ENCODE measurements at places on chromosomes 2 and 18. TPM values are rescaled to one million over a fixed set of nuclear protein-coding genes. Genes with fewer than 3 reads are reported as not detected.

The SNORC gene
- not detected for polyA plus RNA-seq

DNA sequence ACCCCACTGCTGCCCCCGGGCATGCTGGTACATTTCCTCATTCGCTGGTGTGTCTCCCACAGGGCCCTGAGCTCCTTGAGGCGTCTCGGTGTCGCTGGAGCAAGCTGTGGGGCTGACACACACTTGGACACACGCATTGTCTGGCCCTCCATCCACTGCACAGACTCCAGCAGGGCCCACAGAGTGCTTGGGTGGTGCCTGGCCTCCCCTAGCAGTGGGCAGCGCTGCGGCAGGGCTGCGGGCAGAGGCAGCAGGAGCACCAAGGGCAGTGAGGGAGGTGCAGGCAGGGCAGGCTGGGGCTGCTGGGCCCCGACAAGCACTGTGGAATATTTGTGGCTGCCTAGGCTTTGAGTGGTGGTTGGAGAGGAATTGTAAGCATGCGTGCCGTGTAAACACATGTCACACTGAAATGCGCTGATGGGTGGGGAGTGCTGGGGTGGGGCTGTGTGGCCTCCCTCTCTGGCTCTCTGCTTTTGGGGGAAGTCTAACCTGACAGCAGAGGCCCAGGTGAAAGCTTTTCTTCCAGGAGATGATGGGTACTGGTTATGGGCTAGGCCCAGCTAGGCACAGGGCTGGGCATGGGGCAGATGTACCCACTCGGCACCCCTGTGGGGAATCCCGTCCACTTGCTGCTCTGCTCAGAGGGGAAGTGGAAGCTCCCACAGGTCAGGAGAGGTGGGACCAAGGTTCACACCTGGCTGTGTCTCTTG is 55.5 kb upstream of the HS6ST1 start:
- no peak for DNase-seq

The PRKAG3 gene
- polyA plus RNA-seq: not detected

The MSGN1 gene
- polyA plus RNA-seq: not detected

DNA sequence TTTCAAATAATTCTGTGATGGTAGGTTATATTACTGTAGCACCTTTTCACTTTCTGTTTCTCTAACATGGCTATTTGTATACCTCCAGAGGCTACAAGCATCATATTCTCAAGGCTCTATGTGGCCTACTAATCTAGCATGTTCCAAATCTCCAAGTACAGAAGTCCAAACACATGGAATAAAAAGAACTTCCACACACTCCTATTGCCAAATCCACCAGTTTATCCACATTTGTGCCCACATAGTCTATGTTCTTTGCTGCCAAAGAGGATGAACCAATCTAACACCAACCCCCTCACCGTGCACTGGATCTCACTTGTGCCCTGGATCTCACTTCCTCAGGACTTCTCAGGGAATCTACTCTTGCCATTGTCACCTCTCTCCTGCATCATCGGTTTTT is 247.3 kb upstream of the RBBP8 start:
- no peak for DNase-seq

DNA sequence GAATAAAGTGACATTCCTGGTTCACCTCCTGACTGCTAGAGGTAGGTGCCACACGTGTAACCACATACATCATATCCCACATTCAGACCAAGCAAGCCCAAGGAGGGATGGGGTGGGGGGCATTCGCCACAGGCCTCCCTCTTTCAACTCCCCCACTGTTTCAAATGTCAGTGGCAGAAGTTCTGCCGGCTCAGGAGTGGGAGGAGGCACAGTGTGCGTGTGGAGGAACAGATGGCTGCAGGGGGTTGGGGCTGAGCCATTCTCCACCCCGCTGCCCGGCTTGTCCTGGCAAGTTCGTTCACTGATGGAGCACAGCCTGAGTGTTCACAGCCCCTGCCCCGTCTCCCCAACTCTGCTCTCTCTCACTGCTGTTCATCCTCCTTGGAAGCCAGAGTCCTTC is 75.4 kb upstream of the TANC1 start:
- no peak for DNase-seq

DNA sequence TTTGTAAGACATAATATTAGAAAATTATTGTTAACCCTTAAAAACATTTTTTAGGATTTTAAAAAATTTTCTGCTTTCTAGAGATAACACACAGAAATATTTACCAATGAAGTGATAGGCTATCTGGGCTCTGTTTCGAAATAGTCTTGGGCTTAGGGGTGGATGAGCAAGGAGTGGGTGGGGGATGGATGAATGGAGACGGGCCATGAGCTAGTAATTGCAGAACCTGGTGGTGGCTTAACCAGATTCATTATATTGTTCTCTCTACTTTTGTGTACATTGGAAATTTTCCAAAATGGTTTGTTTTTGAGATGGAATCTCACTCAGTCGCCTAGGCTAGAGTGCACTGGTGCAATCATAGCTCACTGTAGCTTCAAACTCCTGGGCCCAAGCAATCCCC is 89.6 kb downstream of the TCF7L1 start:
- no peak for DNase-seq

- no peak for DNase-seq
Observed at GRCh38 chr2:211454679-211455078, 898.3 kb downstream of the CPS1 start.

The CCDC68 gene
- not detected for polyA plus RNA-seq

DNA sequence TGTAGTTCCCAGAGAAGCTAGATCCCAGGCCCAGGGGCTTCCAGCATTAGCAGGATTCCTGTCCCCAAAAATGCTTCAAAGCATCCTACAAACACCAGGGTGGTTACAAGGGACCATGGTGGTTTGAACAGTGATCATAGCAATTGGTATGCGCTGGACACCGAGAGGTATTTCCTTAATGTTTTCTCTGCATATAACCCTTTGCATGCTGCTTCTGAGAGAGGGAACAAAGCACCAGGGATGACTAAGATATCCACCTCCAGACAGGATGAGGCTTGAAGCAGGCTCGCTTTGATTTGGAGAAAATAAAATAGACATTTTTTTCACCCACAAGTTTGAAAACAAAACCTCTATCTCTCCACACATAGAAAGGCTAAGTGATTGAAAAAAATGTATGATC is 50.5 kb upstream of the TSPYL6 start:
- DNase-seq: no peak

DNA sequence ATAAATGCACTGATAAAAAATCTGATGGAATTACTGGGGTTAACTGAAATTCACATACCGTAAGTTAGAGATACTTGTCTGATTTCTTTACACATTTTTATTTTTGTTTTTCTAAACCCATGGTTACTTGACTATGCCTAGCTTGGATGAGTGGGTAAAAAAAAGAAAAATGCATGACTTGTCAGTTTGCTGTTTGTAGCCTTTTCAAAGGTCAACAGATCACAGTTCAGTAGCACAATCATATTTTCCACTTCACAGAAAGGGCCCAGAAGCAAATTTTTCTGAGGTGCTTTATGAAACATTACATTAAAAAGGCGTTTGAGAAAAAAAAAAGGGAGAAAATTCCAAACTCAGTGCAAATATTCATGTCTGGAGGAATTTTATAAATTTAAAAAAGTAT is 16.4 kb downstream of the SLC16A14 start:
- DNase-seq: no peak

- DNase-seq: no peak
Observed at GRCh38 chr2:191171708-191172355, 21.0 kb upstream of the STAT4 start.

The DSC2 gene
- polyA plus RNA-seq: not detected

DNA sequence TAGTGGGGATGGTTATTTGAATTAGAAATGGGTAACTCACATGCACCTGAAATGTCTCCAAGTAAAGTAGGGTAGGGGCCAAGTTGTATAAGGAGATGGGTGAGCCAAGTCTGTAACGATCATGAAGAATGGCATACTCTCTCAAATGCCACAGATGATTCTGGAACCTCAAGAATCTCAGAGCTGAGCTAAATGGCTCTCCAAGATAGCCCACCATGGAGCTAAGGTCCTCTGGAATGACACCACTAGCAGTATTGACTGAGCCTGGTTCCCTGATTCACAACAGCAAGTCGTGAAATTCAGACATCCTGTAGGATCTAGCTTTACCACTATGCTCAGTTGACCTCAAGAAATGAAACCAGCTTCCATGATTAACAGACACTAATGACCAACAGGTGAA is 115.9 kb upstream of the EPAS1 start:
- DNase-seq: no peak

The RMDN2 gene
- polyA plus RNA-seq: 24.3 TPM

The RAD51AP2 gene
- not detected for polyA plus RNA-seq

DNA sequence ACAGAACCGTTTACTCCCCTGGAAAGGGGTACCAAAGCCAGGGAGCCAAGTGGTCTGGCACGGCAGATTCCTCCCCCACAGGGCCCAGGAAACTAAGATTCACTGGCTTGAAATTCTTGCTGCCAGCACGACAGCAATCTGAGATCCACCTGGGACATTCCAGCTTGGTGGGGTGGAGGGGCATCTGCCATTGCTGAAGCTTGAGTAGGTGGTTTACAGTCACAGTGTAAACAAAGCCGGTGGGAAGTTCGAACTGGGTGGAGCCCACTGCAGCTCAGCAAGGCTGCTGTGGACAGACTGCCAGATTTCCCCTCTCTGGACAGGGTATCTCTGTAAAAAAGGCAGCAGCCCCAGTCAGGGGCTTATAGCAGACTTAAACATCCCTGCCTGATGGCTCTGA is 901.7 kb upstream of the LRRTM1 start:
- DNase-seq: no peak

DNA sequence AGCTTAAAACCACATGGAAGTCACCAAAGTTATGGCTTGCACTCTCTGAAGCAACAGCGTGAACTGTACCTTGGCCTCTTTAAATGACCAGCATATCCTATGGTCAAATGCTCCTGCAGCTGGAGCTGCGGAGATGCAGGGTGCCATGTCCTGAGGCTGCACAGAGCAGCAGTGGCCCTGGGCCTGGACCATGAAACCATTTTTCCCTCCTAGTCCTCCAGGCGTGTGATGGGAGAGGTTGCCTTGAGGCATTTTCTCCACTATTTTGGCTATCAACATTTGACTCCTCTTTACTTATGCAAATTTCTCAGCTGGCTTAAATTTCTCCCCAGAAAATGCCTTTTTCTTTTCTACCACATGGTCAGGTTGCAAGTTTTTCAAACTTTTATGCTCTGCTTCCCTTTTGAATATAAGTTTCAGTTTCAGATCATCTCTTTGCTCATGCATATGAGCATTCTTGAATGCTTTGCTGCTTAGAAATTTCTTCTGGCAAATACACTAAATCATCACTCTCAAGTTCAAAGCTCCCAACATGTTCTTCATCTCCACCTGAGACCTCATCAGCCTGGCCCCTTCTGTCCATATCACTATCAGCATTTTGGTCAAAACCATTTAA is 82.9 kb upstream of the TMEFF2 start:
- no peak for DNase-seq

- DNase-seq: no peak
Observed at GRCh38 chr2:187994464-187995331, 297.0 kb upstream of the GULP1 start.

- DNase-seq: no peak
Observed at GRCh38 chr2:64832936-64833335, 156.3 kb upstream of the SLC1A4 start.

DNA sequence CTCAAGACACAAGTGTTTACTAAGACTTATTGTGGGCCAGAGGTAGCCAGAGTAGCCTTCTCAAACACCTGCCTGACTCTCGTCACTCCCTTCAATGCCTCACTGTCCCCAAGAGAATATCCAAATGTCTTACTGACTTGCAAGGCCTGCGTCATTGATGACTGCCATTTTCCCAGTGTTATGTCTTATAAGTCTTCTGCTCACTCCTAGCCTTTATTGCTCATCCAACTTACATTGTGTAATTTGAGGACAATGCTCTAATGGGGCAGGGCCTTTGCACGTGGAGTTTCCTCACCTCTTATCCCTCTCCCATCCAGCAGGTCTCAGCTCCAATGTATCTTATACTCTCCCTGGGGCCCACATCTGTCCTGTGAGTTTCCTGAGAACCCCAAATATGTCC is 10.1 kb upstream of the CD226 start:
- DNase-seq: no peak

The SERPINB13 gene
- not detected for polyA plus RNA-seq

DNA sequence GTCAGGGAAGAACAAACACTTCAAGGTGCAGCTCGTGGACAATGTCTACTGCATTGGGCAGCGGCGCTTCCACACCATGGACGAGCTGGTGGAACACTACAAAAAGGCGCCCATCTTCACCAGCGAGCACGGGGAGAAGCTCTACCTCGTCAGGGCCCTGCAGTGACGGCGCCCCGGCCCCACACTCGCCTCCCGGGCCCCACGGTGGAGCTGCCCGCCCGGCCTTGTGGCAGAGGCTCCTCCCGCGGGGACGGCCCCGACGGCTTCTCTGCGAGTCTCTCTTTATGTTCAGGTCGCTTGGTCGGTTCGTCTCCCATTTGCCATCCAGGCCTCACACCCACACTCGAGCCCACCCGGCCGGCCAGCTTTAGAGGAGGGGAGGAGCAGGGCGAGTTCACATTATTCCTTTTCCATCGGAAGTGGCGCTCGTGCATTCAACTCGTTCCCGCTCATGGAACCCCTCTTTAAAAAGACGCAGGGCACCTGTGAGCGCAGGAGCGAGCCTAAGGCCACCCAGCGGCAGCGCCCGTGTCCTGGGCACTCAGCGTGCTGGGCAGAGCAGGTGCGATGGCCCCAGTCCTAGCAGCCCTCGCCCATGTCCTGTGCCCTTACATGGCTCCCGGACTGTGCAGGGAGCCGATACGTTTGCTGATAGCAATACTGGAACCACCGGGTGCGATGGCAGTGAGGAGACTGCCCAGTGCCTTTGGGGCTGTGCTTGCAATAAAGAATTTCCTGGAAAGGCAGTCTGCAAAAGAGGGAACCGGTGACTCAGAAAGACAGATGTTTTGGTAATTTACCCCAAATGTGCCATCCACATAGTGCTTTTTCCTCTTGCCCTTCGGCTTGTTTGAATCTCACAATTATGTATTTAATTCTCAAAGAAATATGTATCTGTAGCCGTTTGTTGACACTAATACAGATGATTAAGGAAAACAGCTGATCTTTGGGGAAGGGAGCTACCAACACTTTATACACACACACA is 148.6 kb downstream of the NCK2 start:
- DNase-seq: no peak

- DNase-seq: no peak
Observed at GRCh38 chr2:86557836-86558235, 5.4 kb downstream of the CHMP3 start.

GRCh38 chr2:127679680-127680361 is 4.5 kb upstream of the LIMS2 start:
- no peak for DNase-seq

GRCh38 chr2:235609746-235610145 is 115.9 kb downstream of the AGAP1 start:
- no peak for DNase-seq

The ZNF519 gene
- 5.2 TPM for polyA plus RNA-seq

DNA sequence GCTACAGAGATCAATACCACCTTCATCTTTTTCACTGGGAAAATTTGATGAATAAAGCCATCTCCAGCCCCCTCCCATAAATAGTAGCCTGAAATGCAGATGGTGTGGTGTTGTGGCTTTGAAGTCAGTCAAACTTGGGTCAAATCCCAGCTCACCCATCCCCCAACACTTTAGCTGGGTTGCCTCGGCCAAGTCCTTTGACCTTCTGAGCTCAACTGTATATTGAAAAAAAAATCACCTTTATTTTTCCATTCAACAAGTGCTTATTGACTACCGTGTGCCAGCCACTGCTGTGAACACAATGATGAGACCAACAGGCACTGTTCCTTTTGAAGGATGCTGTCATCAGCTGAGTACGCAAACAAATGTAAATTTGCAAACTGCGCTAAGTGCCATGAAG is 35.1 kb upstream of the NTSR2 start:
- DNase-seq: no peak

Measured in naive B cell (primary cell).